Fibroblast of skin of back (primary cell): ENCODE measurements at places on chromosomes 12 and 14.

- DNase-seq = no peak
Observed at GRCh38 chr12:106359646-106360399, 2.3 kb downstream of the POLR3B start.

- no peak for DNase-seq
Observed at GRCh38 chr12:62211510-62211909, 48.7 kb upstream of the USP15 start.

- DNase-seq = no peak
Observed at GRCh38 chr12:16563504-16563903, 42.5 kb downstream of the LMO3 start.

DNA sequence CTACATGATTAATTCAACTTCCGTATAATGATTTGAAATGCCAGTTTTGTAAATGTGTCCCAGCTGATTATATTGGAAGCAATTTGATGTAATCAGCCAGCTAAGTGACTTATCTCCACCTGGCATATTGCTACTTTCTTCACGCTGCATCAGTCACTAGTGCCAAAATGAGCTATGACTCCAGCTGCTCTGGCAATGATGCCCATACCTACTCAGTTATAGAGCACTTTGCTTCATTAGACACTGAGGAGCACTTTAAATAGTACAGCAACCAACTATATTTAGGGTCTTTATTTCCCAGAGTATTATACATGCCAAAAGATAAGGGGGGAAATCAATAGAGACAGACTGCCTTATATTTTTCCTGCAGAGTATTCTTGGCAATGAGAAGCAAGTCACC is 67.9 kb upstream of the LIN7A start:
- no peak for DNase-seq

- no peak for DNase-seq
Observed at GRCh38 chr12:104095289-104095688, 31.0 kb downstream of the HCFC2 start.

DNA sequence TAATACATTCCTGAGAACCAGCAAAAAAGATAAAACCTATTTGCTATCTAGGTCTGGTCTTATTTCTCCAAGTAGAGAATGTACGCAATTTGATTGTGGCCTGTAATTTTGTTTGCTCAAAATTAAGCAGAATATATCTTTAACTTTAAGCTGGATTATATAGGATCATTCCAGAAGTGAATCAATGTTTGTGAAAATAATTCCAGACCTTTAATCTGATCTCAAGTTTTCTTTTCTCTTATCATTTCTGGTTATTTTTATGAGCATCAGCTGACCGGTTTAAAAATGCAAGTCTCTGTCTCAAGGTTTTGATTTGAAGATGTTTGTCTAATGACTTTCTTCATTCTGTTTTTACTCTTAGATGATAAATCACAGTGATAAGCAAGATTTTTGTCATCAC is 997.9 kb upstream of the FLRT2 start:
- DNase-seq = no peak

DNA sequence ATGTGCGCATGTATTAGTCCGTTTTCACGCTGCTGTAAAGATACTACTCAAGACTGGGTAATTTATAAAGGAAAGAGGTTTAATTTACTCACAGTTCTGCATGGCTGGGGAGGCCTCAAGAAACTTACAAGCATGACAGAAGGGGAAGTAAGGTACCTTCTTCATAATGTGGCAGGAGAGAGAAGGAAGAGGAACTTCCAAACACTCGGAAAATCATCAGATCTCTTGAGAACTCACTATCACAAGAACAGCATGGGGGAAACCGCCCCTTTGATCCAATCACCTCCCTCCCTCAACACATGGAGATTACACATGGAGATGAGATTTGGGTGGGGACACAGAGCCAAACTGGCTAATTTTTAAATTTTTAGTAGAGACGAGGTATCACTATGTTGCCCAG is 41.8 kb upstream of the SNX6 start:
- no peak for DNase-seq

DNA sequence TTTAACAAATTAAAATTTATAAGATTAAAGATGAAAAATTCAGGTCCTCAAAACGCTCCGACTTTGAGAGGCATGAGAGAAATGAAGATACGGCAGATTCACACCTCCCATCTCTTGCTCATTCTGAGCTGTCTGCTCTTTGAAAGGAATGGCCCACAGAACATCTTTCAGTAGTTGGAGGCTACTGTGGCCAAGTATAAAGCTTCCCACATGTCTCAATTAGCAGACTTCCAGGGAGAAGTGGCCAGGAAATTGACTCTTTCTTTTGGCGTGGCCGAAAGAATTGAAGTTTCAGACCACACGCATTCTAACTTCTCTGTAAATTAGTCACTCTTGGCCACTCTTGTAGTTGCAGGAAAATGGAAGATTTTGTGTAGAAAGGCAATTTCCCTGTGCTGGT is 129.2 kb downstream of the DIP2B start:
- peak; percentile 53 for DNase-seq

DNA sequence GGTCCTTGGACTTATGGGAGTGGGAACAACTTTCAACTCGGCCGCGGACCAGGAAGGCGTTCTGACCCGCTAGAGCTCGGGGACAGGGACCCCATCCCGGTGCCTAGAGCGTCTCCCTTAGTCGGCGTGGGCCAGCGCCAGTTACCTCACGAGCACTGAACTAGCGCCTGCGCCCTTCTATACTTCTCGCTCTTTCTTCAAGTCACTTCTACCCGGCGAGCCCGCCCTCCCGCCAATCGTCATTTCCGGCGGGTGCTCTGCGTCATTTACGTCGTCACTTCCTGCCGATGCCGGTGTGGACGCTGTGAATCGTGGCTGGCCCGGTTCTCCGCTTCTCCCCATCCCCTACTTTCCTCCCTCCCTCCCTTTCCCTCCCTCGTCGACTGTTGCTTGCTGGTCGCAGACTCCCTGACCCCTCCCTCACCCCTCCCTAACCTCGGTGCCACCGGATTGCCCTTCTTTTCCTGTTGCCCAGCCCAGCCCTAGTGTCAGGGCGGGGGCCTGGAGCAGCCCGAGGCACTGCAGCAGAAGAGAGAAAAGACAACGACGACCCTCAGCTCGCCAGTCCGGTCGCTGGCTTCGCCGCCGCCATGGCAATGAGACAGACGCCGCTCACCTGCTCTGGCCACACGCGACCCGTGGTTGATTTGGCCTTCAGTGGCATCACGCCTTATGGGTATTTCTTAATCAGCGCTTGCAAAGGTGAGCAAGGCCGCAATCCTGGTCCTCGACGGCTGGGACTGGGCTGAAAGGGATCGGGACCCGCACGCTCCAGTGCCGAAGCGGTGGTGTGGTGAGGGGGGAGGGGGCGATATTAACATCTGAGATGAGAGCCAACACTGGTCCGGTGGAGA is at the start of gene STRAP:
Gene STRAP (plus strand): TSS at position 270 of the 854 bp plus-strand sequence. CDS start 321 bp downstream, at position 591.
- peak; percentile 97 for DNase-seq

DNA sequence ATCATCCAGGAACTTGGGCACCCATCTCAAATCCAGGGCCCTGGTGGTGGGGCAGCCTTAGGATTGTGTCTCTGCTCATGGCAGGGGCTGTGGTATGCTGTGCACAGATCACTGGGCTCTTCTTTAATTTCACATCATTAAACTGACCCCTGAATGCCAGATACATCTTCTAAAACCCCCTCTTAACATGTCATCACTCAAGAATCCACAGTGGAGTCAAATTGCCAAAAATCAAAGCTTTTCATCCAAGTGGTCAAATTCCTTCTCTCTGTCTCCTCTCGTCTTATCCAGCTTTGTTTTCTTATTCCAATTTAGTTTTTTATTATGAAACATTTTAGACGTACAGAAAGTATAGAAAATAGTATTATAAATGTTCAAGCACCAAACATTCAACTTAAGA is 97.5 kb downstream of the ADCK1 start:
- no peak for DNase-seq

GRCh38 chr12:111275308-111275707 is 93.6 kb downstream of the PHETA1 start:
- no peak for DNase-seq

- peak; percentile 18 for DNase-seq
Observed at GRCh38 chr14:101561145-101561896, at the start of gene DIO3. DIO3 (plus strand) TSS chr14:101561495.

GRCh38 chr14:51261151-51261550 is 21.1 kb downstream of the TMX1 start:
- no peak for DNase-seq
